ENCODE measurements at places on chromosomes 11 and 22.

DNA sequence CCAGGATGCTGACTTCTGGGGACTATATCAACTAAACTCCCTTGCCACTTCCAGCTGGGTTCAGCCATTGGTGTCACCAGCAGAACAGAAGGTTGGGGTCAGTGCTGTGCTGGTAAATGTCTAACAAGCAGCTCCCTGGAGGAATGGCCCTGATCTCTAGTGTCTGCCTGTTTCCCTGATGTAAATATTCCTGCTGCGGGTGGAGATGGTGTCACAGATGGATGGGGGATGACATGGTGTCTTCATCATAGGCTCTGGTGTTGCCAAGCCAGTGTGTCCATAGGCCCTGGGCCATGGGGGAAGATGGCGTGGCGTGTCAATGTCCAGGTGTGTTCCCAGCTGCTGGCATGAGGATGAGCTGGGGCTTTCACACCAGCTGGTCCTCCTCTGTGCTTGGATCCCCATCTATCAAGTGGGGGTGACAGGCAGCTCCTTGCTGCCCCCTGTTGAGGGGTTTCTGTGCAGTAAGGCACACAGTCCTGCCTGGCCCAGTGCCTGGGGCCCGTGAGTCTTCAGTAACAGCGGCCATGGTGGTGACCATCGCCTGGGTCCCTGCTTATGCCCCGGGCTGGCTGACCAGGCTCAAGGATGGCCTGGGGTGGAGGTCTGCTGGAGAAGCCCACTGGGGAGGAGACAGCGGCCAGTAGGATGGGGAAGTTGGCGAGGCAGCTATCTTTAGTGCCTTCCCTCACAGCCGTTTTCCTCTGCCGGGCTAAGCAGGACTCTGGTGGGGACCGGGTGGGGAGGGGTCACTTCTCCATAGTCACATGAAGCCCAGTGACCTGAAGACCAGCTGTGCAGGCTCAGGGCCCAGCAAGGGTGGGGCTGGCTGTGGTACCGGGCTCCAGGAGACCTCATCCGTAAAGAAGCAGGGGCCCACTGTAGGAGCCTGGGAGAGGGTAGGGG lies 12.7 kb downstream of the RPL3 start:
- DNase-seq, result no peak

DNA sequence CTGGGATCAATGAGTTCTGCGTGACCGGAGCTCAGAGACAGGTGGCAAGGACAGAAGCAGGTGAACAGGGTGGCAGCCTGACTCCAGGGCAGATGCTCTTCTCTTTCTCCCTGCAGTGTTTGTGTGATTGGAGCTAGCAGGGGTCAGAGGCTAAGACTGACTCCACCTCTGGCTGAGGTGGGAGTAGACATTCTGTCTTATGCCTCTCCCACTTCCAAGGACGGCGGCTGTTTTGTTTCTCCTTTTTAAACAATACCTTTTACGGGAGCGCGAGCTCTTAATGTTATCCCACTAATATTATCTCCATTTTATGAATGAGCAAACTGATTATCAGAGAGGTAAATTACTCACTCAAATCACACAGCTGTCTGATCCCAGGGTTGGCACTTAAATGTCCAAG lies 323.7 kb downstream of the MIAT start:
- DNase-seq, result no peak

- no peak for DNase-seq
Observed at GRCh38 chr11:109769858-109770257, 323.3 kb upstream of the ZC3H12C start.

- DNase-seq, result no peak
Observed at GRCh38 chr22:40637183-40638150, 948 bp upstream of the MRTFA start.

DNA sequence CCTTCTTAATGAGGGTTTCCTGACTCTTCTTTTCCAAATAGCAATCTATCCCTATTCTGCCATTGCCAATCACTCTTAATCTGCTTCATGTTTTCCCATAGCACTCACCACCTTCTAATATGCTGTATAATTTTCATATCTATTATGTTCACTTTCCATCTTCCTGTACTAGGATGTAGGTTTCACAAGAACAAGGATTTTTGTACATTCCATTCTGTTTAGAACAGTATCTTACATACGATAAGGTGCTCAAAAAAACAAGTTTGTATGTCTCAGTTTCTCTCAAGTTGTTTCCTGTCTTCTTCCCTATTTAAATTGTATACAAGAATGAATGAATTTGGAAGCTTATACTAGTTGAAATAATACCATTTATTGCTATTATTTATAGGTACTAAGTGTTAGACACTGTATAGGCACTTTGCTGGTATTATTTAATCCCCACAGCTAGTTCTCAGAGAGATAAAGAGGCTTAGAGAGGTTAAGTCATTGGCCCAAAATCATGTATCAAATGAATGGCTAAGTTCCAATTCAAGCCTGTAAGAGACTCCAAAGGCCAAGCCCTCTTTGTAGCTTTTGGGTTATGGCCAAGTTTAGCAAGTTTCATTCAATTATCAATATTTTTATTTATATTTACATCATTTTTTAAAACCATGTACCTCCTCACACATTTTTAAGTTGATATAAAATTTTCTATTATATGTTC lies 134.7 kb downstream of the PAX6 start:
- no peak for DNase-seq

GRCh38 chr11:48019217-48019584 lies 38.8 kb downstream of the PTPRJ start:
- DNase-seq, result no peak

DNA sequence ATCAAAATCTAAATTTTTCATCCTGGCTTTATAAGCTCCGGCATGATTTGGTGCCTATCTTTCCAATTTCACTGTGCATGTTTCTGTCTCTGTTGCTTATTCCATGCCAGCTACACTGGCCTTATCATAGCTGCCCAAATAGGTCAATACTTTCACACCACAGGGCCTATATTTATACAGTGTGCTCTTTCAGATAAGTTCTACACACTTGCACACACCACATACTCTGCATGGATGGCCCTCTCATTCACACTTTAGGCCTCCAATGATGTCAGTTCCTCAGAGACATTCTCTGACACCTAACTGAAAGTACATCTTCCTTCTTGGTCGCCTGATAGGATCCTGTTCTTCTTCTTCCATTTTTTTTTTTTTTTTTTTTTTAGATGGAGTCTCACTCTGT lies 7.0 kb downstream of the ALG8 start:
- DNase-seq, result no peak

GRCh38 chr11:110524238-110524637 lies 94.5 kb downstream of the FDX1 start:
- peak; percentile 91 for DNase-seq

DNA sequence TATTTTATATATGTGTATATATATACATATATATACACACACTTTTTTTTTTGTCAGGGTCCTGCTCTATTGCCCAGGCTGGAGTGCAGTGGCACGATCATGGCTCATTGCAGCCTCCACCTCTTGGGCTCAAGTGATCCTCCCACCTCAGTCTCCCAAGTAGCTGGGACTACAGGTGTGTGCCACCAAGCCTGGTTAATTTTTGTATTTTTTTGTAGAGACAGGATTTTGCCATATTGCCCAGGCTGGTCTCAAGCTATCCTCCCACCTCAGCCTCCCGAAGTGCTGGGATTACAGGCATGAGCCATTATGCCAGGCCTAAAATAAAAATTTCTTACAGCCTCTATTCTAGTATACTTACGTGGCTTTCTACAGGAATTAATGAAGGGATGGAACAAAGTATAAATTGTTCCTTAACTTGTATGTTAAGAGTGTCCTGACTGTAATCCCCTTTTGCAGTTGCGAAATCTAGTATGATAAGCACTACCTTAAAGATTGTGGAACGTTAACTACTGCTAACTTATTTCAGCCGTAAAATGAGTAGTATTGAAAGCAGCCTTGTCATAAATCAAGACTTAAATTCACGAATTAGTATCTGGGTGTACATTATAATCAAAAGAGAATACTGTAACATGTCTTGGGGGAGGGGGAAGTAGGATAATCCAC lies 2.1 kb downstream of the TRAF6 start:
- DNase-seq, result no peak

- no peak for DNase-seq
Observed at GRCh38 chr11:122436188-122436555, 219.3 kb upstream of the UBASH3B start.

- peak; percentile 48 for DNase-seq
Observed at GRCh38 chr22:31876156-31876920, 68.0 kb upstream of the YWHAH start.

DNA sequence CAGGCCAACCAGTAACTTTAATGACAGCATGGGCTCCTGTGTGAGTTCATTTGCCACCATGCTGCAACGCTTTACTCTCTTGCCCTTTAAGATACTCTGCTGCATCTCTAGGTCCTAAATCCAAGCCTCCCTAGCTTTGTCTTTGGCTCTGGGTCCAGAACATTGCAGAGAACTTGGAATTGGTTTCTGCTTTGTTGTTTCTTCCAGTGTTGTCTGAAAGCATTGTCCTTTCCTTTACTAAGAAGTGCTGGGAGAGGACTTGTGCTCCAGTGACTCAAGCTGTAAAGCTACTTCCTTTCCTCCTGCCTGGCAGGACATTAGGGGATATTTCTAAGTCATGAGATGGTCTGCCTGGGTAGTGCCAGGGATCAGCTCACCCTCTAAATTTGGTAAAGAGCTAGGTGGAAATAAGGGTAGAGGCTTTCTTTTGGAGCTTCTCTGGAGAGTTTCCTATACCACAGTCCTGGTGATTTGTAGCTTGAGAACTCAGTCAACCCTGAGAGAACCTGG lies 202.5 kb upstream of the CADM1 start:
- DNase-seq, result no peak

- DNase-seq, result no peak
Observed at GRCh38 chr11:133776671-133777367, 68.5 kb downstream of the SPATA19 start.

DNA sequence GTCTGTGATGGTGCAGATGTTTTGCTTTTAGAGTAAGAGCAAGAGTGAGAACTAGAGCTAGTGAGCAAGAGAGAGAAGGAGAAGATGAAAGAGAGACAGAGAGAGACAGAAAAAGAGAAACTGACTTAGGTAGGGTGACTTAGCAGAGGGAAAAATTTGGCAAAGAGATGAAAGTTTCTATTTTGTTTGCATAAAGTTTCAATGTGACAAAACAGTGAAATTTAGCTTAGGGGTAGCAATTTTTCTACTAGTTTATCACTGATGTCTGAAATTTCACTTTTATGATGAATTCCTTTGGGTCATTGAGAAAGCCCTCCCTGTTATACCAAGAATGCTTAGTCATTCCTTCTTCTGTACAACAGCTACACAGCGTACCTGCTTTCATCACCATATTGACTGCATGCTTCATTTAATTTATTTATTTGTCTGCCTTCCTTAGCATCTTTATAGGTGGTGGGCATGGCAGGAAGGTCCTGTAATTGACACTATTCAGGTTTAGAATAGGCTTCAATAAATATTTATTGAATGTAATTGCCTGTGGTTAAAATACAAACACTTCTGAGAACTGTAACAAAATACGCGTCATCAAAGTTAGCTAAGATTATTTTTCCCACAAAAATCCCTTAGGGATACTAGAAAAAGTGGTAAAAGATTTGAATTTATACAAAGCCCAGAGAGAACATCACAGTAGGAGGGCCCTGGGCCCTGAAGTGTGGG lies 19.9 kb upstream of the CTSC start:
- DNase-seq, result no peak

DNA sequence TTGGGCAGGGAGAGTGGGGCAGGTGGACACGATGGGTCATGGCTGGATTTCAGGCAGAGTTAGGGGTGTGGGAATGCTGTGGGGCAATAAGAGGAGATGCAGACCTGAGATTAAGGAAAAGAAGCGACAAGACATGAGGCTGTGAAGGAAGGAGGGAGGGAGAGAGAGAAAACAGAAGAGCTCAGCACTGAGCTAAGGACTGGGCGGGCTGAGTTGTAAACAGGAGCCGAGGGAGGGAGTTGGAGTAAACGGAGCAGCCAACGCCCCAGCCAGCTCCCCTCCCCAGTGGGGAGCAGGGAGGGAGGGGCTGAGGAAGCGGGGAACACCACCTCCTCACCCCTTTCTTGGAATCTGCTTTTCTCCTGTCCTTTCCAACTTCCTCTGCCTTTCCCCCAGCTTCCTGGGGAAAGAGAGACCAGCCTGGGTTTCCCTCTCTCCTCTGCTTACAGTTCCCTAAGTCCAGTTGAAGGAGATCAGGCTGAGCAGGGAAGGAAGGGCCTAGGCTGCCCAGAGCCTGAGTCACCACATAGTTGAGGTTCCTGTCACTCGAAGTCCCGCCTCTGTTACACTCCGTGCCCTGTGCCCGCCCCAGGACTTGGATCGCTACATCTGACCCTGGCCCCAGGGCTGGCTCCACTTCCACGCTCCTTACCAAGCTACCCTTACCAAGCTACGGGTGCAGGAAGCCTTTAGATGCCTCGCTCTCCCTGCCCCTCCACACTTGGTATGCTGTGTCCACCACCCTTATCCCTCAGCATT lies 6.7 kb upstream of the AHNAK start:
- DNase-seq, result peak; percentile 95

- peak; percentile 56 for DNase-seq
Observed at GRCh38 chr11:26599425-26599824, 27.4 kb upstream of the MUC15 start.

DNA sequence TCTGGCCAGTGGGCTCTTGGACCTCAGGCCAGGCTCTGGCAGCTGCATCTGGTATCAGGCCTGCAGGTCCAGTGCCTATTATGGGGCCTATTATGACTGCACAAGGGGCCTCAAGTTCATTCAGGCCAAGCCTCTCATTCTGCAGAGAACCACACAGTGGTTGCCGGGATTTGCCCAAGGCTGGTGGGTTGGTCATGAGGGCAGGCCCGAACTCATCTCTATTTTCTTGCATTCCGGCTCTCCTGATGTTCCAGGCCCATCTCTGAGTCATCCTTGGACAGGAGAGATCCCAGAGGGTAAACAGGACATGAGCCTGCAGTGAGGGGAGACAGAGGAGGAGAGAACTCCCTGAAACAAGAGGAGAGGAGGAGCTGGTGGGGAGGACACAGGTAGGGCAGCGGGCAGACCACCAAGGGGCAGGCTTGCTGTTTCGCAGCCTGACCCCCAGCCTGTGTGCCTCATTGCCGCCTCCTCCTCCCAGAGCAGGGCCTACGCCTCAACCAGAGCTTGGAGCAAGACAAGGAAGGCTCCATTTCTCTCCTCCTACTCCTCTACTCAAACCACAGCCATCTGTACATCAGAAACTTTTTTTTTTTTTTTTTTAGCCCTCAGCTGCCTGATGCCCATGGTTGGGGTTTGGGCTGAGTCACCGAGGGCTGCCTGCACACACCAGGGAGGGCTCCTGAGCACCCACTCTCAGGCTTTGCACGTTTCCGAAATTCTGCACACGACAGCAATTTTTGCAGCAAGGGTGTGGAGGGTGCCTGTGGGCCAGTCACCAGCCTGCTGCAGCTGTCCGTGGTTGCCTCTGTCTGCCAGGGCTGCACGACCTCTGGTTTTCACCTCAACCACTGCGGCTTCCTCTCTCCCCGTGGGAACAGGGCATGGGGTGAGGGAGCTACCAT lies 12.7 kb upstream of the TREH start:
- peak; percentile 63 for DNase-seq

DNA sequence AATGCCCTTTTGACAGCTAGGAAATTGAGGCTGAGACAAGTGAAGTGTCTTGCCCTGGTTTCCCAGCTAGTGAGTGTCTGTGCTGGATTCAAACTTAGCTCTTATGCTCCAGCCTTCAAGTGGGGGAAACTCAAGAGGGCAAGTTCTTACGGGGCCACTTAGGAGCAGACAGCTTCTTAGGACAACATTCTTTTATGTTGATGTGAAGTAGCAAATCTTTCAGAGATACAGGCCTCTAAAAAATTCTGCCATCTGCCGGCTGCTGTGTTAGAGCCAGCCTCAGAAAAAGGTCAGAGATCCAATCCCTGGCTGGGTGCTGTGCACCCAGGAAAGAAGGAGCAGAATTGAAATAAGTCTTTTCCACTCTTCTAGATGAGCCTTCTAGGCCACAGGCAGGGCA lies 26.6 kb downstream of the TIMP3 start:
- DNase-seq, result no peak

GRCh38 chr11:8325591-8326304 lies 62.1 kb upstream of the LMO1 start:
- DNase-seq, result no peak

Data from fibroblast of skin of scalp (primary cell).